ENCODE measurements at places on chromosomes 4 and X. TPM values are rescaled to one million over a fixed set of nuclear protein-coding genes. Genes with fewer than 3 reads are reported as not detected.

Gene PRKG2
- not detected for total RNA-seq

Gene MTTP
- not detected for total RNA-seq

Gene HEPH
- not detected for total RNA-seq

Gene ZNF674
- total RNA-seq: 0.84 TPM

Gene USP26
- total RNA-seq: not detected
